Activated CD8-positive, alpha-beta T cell treated with anti-CD3 and anti-CD28 coated beads, Interleukin-2, amount 10 ng/mL, durations not matched to agents 7 days and 5 days (primary cell): ENCODE measurements at places on chromosomes 2 and 18. TPM values are rescaled to one million over a fixed set of nuclear protein-coding genes. Genes with fewer than 3 reads are reported as not detected.

DNA sequence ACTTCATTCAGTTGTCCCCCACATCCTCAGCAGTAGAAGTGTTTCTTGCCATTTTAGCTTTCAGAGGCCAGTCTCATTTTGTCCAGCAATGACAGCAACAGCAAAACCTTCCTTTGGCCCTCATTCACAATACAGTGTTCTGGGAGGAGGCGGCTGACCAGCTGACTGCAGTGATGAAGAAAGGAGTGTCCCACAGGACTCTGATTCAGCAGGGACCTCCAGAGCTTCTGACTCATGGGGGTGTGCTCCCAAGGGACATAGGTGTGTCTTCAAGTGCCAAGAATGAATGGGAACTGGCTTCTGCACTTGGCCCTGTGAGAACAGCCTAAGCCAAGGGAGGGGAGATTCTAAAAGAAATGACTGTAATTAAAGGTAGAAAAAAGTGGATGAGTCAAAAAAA is 147.0 kb upstream of the PELI1 start:
- DNase-seq = no peak

GRCh38 chr2:70250434-70250833 is 2.0 kb upstream of the TIA1 start:
- DNase-seq = no peak

DNA sequence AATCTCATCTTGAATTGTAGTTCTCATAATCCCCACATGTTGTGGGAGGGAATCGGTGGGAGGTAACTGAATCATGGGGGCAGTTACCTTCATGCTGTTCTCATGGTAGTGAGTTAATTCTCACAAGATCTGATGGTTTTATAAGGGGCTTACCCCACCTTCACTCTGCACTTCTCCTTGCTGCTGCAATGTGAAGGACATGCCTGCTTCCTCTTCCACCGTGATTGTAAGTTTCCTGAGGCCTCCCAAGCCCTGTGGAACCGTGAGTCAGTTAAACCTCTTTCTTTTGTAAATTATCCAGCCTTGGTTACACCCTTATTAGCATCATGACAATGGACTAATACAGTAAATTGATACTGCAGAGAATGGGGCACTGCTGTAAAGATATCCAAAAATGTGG is 57.9 kb downstream of the SCN7A start:
- no peak for DNase-seq

DNA sequence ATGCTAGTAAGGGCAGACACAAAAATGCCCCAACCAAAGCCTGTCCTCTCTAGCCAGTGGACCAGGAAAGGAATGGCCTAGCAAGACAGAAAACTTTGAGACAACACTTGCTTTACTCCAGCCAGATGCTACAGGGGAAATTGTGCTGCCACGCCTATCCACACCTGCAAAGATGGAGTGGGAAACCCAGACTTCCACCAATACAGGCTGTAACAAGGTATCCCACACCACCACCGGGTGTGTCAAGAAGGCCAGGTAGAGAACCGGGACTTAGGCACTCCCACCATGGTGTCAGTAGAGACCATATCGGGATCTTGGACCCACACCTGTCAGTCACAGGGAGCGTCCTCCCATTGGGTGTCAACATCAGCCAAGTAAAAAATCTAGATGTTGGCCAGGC is 16.2 kb upstream of the ESPNL start:
- no peak for DNase-seq

- DNase-seq = peak; percentile 41
Measured at GRCh38 chr2:232523682-232524597, 2.0 kb upstream of the CHRND start.

DNA sequence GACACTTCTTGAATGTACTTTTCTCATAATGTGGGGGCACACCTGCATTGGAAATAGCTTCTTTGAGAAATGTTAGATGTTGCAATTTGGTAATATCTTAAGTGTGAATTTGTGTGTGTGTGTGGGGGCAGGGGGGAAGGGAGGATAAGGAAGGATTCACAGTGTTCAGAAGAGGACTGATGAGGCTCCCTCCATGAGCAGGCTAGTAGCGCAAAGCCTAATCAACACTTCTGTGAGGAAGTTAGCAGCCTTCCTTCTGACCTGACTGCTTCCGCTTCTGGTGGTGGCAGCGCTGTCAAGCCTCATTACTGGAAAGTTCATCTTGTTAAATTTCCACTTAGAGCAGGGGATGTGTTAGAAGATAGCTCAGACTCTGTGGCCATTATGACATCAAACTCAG is 295.4 kb upstream of the SPRED2 start:
- no peak for DNase-seq

DNA sequence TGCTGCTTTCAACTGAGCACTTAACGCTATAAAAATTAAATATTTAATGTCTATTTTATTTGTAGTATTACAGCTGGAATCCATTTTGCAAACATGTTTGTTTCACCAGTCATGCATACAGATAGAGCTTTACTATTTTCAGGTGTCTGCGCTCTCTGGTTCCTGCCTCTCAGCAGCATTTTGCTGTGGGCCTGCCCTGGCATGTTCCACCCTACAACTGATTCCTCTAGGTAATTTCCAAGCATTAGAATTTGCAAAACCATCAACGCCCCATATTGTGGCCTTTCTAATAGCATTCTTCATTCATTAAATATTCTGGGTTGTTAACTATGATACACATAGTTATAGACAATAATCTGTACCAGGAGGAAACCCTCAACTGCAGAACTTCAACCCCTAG is 266.4 kb upstream of the DLGAP1 start:
- DNase-seq = no peak

NT5DC4 gene
- total RNA-seq = not detected

GRCh38 chr18:63421514-63421913 is 762 bp downstream of the VPS4B start:
- no peak for DNase-seq

DNA sequence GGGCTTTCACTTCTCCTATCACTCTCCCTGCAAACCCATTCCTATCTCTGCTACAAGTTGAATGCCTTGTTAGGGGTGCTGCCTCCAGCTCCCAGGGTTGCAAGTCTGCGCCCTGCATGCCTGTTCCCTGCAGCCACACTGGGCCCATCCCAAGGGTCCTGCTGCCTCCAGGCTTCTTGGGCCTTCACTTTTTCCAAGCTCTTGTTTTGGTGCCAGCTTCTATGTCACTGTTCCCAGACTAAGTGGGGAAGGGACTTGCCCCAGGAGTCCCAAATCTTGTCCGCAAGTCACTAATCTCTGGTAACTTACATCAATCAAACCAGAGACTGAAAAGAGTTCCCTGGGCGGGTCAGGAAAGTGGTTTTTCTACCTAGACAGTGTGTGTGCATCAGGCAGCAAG is 65.4 kb downstream of the ZCCHC2 start:
- DNase-seq = no peak

IMPACT gene
- total RNA-seq = 7.0 TPM

DNA sequence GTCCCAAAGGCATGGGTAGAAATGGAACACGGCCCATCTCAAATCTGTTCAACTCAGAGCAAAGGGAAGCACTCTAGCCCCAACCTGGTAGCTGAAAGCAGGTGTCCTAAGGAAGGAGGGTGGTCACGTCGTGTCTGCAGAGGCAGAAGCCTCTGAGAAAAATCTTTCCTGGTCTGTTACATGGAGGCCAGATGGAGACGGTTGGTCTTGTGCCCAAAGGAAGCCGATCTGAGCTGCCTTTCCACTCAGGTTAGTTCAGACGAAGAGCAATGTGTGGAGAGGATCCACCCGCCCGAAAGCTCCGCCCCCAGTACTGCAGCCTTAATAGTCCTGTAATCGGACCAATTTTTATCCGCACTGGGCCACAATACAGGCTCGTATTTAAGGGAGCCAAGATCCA is 54.9 kb upstream of the AMMECR1L start:
- DNase-seq = no peak

CKAP2L gene
- 63.4 TPM for total RNA-seq

RPL37A gene
- total RNA-seq = 2,277 TPM

GRCh38 chr2:80461505-80462197 is 157.1 kb upstream of the LRRTM1 start:
- DNase-seq = no peak

GRCh38 chr2:248724-249123 is 15.1 kb downstream of the SH3YL1 start:
- DNase-seq = no peak

- no peak for DNase-seq
Measured at GRCh38 chr2:164960159-164960558, 4.8 kb upstream of the SLC38A11 start.

DNA sequence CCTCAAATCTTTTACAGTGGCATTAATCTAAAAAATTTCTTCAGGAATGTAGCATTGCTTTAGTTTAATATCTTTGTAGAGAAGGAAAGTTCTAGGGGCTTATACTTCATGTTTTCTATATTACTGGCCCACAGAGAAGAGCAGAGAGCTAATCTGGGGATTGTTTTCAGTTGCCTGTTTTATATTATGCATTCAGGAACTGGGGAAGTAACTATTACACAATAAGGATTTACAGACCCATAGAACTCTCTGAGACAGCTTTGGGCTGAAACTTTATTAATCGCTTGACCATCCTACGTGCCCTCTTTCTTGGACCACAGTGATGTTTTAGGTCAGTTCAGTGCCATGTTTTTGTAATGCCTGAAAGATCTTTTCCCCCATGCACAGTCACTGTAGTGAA is 29.9 kb downstream of the BIRC6 start:
- no peak for DNase-seq

PTMA gene
- total RNA-seq = 1,842 TPM

DNA sequence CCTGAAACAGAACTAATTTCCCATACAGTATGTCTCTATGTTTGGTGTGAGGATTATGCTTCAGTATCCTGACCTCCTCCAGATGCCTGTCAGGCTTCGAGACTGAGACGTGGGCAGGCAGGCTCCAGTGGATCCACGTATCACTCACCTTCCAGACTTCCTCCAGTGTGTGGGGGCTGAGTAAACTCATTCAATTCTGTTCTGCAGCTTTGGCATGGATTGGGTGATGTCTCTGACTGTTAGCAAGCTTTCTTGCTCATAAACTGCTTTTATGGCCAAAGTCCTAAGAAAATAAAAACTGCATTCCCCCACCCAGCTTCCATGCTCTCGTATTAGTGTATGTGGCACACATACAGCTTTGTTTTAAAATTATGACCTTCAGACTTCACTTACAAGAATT is 53.6 kb downstream of the CCDC93 start:
- no peak for DNase-seq

GRCh38 chr2:163734881-163735684 is 725 bp downstream of the FIGN start:
- DNase-seq = no peak

DNA sequence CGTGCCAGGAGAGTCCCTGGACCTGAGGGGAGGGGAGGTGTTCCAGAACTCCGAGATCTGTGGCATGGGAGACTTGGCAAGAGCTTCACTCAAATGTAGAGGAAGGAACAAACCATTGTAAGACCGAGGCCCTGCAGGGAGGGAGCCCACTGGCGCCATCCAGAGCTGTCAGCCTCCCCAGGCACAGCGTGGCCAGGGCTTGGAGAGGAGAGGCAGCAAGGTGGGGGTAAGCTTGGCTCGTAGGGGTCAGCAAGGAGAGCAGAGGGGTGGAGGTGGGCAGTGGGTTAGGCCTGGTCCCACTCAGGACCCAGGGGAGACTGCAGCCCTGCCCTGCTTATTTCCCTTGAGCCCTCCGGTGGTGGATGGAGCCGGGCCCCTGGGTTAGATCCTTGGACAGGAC is 3.6 kb downstream of the TMEM177 start:
- DNase-seq = no peak

TWIST2 gene
- not detected for total RNA-seq

RETREG2 gene
- 111 TPM for total RNA-seq

DNA sequence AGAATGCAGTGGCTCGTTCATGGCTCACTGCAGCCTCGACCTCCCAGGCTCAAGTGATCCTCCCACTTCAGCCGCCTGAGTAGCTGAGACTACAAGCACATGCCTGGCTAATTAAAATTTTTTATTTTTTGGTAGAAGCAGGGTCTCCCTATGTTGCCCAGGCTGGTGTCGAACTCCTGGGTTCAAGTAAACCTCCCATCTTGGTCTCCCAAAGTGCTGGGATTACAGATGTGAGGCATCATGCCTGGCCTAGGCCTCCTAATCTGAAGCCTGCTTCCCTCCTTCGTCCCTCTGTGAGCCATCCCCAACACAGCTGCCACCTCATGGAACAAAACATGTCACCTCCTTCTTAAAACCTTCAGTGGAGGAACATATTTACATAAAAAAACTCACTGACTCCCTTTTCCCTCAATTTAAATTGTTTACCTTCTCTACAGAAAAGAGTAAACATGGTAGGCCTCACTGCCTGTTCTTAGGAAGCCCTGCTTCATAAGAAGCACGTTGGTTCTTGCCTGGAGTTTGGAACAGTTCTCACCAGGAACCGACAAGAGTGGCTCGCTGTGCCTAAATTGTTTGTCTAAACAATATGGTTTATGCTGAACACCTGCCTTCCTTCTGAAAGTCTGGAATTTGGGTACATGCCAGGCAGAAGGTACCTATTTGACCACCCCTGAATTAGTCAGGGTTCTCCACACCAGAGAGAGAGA is 12.1 kb upstream of the RHOB start:
- no peak for DNase-seq

DNA sequence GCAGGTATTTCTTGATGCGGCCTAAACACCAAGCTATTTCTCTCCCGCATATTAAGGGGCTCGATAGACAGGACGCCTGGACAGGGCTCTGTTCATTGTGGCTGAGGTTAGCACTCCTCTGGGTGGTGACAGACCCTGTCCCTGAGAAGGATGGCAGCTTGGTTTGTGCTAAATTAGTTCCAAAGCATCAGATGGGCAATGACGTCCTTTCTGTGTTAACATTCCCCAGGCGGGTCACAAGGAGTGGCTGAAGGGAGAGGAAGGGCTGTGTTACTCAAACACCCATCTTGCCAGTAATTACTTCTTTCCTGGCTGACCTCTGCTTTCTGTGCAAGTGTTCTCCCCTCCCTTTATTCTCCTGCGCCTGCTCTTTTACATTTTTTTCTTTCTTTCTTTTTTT is 75.0 kb downstream of the TMEM247 start:
- DNase-seq = peak; percentile 3

CAMKMT gene
- 12.7 TPM for total RNA-seq

DNA sequence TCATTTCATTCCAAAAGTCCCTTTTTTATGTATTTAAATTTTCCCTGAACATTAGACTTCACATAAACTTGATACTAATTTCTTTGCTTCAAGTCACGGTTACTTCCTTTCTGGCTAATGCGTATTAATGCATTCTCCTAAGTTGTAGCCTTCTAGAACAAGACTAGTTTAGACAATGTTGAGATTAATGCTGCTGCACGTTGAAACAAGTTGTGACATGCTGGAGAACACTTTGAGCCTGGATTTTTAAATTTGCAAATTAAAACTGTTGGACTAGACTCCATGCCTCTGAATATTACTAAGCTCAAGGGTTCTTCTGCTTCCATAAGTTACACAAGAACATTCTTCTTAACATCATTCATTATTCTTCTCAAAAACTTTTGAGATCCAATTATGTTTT is 29.1 kb downstream of the ID2 start:
- DNase-seq = no peak
